Activated naive CD4-positive, alpha-beta T cell treated with anti-CD3 and anti-CD28 coated beads for 36 hours (primary cell): ENCODE measurements at places on chromosomes 2 and 18.
A peak's percentile ranks its signal among the peaks of the same experiment; 100 is the strongest.

DNA sequence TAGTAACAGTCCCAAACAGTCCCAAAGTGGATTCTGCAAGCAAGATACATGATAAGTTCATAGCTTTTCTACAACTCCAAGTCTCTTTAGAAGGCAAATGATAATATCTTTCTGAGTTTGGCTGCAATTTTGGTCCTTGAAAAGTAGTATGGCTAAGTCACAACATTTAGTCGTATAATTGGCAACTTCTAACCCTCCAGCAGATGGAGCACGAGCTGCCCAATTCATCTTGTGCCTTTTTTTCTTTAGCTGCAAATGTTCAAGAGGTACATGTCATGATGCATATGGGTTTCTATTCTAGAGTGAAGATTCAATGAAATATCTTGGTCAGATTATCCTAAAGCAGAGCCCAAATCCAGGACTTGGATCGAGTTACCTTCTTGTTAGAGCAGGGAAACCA, 127.0 kb upstream of the KLHL14 start:
- no peak for DNase-seq

DNA sequence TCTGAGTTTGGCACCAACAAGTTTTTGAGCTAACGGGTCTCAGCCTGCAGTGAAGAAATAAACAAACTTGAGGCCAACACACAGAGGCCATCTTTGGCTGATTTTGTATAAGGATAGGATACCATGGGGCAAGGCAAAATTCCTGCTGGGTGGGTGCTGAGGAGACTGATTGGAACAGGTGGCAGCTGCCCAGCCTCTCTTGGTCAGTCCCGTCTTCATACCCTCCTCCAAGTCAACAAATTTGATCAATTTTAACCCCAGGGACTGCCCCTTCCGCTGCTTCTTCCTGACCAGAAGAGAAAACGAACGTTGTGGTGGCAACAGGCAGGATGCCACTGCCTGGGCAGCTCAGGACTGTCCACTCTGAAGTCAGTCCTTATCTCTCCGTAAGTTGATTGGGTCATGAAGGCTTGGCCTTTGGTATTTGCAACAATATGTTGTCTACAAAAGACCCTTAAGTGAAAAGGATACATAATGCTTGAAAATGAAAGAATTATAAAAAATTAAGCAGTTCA, 139.3 kb downstream of the SPP2 start:
- no peak for DNase-seq

DNA sequence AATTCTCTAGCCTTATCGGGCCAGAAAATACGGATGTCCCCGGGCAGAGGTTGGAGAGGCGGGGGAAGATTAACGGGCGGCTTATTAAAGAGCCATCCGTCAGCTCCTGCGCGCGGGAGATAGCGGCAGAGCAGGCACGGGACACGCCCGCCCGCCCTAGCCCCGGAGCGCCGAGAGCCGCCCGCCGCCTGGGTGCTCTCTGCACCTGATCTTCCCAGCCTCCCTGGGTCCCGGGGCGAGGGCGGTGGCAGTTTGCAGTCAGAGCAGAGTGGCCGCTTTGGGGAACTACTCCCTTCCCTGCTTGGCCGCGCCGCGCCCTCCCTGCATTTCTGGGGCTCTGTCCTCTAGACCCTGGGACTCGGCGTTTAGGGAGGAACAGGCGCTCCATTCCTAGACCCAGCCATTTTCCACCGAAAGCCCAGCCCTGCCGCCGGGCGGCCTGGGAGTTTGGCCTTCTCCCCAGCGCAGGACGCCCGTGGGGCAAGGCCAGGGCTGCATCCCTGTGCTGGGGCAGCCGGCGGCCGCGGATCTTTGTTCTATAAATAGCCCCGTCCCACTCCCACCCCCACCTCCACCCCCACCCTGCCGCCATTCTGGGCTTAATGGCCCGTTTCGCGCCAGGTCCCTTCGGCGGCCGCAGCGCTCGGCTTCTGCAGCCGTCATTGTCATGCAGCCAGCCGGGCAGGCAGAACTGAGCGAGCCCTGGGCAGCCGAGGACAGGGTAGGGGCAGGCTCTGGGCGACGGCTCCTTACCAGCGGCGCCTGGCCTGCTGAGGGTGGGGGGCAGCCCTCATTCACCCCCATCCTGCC, 6.6 kb downstream of the GAD1 start:
- DNase-seq = no peak

- DNase-seq = no peak
These were observed 35.1 kb downstream of the ARHGAP25 start for GRCh38 chr2:68769586-68770270.

DNA sequence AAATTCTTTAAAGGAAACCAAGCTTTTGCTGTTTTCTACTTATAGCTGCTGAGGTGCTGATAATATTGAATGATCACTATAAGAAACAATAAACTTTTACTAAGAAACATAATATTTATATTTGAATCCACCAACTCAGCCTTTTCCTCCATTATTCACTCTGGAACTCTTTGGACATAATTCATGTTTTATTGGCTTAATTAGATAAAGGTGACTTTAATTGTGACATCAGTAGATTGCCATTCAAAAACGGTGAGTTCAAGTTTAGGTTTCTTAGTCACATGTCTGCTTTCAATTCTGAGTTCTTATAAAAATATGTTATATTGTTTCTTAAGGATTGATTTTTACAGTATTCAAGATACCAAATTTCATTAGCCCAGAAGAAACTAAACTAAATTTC, 24.0 kb downstream of the CCDC85A start:
- DNase-seq = no peak

DNA sequence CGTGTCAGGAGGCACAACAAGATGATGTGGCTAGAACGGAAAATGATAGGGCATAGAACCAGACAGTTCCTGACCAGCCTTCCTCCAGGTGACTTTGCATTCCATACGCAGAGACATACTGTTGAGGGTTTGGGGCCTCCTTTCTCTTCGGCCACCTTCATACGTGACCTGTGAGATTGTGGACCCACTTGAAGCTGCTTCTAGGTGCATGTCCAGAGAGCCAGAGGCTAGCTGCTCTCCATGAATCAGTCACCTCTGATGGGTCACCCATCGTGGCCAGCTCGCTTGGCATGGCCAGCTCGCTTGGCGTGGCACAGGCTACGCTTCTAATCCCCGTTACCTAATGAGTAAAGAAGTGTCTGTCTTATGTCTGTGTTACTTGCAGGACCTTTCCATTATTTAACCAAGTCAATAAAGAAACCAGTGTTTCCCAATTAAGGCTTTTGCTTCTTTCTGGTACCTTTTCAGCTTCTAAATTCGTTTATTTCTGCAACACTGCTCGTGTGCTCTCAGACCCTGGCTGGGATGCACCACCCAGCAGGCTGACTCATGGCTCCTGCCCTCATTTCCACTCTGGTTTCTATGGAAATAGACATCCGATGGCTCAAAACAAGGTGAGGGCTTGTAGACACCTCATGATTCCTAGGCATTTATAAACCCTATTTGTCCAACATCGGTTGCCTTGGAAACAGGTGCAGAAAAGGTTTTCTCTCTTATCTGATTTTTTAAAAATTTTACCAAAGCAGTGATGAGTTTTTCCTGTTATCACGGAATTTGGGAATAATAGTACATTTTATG, 86.7 kb upstream of the B3GNT7 start:
- DNase-seq = no peak

GRCh38 chr2:178700922-178701342, 106.3 kb downstream of the TTN start:
- no peak for DNase-seq

- DNase-seq = no peak
These were observed 23.1 kb upstream of the INSIG2 start for GRCh38 chr2:118065015-118065706.

DNA sequence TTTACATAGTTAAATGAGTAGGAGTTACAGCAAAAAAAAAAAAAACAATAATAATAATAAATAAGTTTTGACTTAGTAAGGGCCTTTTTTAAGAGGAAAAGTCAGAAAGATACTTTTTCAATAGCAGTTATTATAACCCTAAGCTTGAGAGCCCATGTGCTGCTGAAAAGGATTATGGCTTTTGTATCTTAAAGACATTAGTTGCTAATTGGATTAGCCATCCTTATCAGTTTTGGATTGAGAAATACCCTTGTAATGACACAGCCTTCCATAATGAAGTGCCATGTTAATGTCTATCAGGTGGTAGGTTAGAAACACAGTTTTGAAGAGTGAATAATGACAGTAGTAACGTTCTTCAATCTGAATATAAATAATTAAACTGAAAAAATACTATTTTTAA, 554.0 kb downstream of the RIT2 start:
- DNase-seq = no peak

DNA sequence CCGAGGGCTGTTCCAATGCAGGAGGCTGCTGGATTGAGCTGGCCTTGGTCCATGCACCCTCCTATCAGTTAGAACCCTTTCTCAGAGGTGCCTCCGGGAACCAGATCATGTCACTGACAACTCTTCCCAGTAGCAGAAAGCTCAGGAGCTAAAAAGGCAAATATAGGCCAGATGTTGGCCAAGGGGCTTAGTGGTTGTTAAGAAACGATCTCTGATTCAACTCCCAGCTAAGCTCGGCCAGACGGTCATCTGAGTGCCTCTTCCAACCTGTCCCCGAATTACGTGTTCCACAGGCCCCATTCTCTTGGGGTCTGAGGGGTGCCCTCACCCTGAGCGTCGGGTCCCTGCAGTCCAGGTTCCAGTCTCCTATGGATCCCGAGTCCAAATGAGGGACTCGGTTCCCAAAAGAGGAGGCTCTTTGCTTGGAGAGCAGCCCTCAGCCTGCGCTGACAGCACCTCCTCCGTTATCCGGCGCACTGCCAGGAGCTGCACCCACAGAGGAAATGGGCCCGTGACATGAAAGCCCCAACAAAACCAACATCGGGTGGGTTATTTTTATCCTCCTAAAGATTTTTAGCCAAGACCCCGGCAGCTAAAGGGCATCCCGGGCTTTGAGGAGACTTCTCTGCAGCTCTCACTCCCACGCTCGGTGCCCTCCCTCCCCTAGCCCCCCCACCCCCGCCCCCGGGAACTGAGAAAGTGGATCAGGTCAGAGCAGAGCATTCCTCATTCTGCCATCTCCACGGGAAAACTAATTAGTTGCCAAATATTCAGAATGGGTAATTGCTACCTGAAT, 106.6 kb upstream of the ID2 start:
- peak; percentile 72 for DNase-seq
